A549 treated with CORT108297 at 1 μM for 4 hours (cell line): ENCODE measurements at places on chromosomes 4 and X. TPM values are rescaled to one million over a fixed set of nuclear protein-coding genes. Genes with fewer than 3 reads are reported as not detected.

Gene CT45A6
- total RNA-seq: not detected in 5 replicates

Gene L1CAM
- 19.7 to 25.6 TPM (median 22.5 TPM) in 5 replicates for total RNA-seq

Gene SYTL4
- 2.3 to 4.7 TPM (median 2.8 TPM) in 5 replicates for total RNA-seq

Gene MMRN1
- not detected in 5 replicates for total RNA-seq

Gene MAGEB17
- not detected in 5 replicates for total RNA-seq

Gene RENBP
- 0.10 to 0.16 TPM in 2 of 5 replicates, not detected in the others for total RNA-seq

Gene FAM156A
- total RNA-seq: 12.9 to 20.8 TPM (median 18.1 TPM) in 5 replicates

Gene STATH
- not detected in 5 replicates for total RNA-seq

Gene STARD8
- 1.3 to 1.9 TPM (median 1.5 TPM) in 5 replicates for total RNA-seq

Gene GPRIN3
- 2.8 to 5.9 TPM (median 4.7 TPM) in 5 replicates for total RNA-seq

Gene TCEAL2
- total RNA-seq: not detected in 5 replicates

Gene PRKG2
- 0.76 to 1.1 TPM (median 0.81 TPM) in 5 replicates for total RNA-seq

Gene GPRASP1
- 0.29 to 0.48 TPM (median 0.37 TPM) in 5 replicates for total RNA-seq

Gene IL15
- 10.1 to 14.3 TPM (median 12.0 TPM) in 5 replicates for total RNA-seq

Gene NCAPG
- total RNA-seq: 25.6 to 28.3 TPM (median 27.2 TPM) in 5 replicates

Gene PABPC1L2A
- not detected in 5 replicates for total RNA-seq

Gene FGF2
- 29.8 to 63.8 TPM (median 52.6 TPM) in 5 replicates for total RNA-seq

Gene TMPRSS11D
- not detected in 5 replicates for total RNA-seq

Gene CPZ
- 0.20 to 0.35 TPM (median 0.24 TPM) in 5 replicates for total RNA-seq

Gene CD99
- total RNA-seq: 262 to 274 TPM (median 265 TPM) in 5 replicates

Gene TCP11X2
- total RNA-seq: not detected in 5 replicates

Gene OPN1MW3
- total RNA-seq: not detected in 5 replicates

Gene PLAC8
- 0.42 to 1.4 TPM (median 0.86 TPM) in 5 replicates for total RNA-seq

Gene CENPU
- 20.9 to 26.5 TPM (median 21.5 TPM) in 5 replicates for total RNA-seq

Gene ARMCX1
- total RNA-seq: 0.32 to 0.68 TPM (median 0.34 TPM) in 5 replicates

Gene TSPAN6
- total RNA-seq: 36.9 to 44.4 TPM (median 38.1 TPM) in 5 replicates

Gene TMPRSS11B
- total RNA-seq: not detected in 5 replicates

Gene MSX1
- total RNA-seq: 5.6 to 11.8 TPM (median 9.9 TPM) in 5 replicates

Gene KLB
- total RNA-seq: 0.07 to 0.11 TPM (median 0.08 TPM) in 5 replicates

Gene FRMPD4
- total RNA-seq: 0.02 to 0.07 TPM (median 0.03 TPM) in 5 replicates

Gene USP17L12
- not detected in 5 replicates for total RNA-seq

Gene DCX
- not detected in 5 replicates for total RNA-seq

Gene SOX3
- not detected in 5 replicates for total RNA-seq

Gene GPR143
- total RNA-seq: 0.12 to 0.21 TPM (median 0.18 TPM) in 5 replicates

Gene HCFC1
- total RNA-seq: 31.7 to 41.9 TPM (median 40.9 TPM) in 5 replicates

Gene ENAM
- not detected in 5 replicates for total RNA-seq

Gene RIPPLY1
- total RNA-seq: not detected in 5 replicates

Gene TEX13B
- total RNA-seq: not detected in 5 replicates

Gene HTATSF1
- 45.5 to 73.7 TPM (median 56.2 TPM) in 5 replicates for total RNA-seq

Gene AWAT2
- not detected in 5 replicates for total RNA-seq

Gene CSAG3
- not detected in 5 replicates for total RNA-seq

Gene KLHL13
- 0.21 to 0.31 TPM (median 0.23 TPM) in 5 replicates for total RNA-seq

Gene SPINK2
- not detected in 5 replicates for total RNA-seq

Gene CSAG2
- total RNA-seq: not detected in 5 replicates

Gene SHROOM3
- 4.5 to 9.2 TPM (median 7.1 TPM) in 5 replicates for total RNA-seq

Gene PCSK1N
- 17.4 to 54.0 TPM (median 47.3 TPM) in 5 replicates for total RNA-seq

Gene CCDC158
- not detected in 5 replicates for total RNA-seq

Gene SYP
- 2.6 to 3.5 TPM (median 2.7 TPM) in 5 replicates for total RNA-seq

Gene NEIL3
- total RNA-seq: 11.2 to 14.4 TPM (median 13.0 TPM) in 5 replicates

Gene FAM149A
- 1.4 to 1.8 TPM (median 1.7 TPM) in 5 replicates for total RNA-seq
